ENCODE measurements at places on chromosomes 4 and X.

DNA sequence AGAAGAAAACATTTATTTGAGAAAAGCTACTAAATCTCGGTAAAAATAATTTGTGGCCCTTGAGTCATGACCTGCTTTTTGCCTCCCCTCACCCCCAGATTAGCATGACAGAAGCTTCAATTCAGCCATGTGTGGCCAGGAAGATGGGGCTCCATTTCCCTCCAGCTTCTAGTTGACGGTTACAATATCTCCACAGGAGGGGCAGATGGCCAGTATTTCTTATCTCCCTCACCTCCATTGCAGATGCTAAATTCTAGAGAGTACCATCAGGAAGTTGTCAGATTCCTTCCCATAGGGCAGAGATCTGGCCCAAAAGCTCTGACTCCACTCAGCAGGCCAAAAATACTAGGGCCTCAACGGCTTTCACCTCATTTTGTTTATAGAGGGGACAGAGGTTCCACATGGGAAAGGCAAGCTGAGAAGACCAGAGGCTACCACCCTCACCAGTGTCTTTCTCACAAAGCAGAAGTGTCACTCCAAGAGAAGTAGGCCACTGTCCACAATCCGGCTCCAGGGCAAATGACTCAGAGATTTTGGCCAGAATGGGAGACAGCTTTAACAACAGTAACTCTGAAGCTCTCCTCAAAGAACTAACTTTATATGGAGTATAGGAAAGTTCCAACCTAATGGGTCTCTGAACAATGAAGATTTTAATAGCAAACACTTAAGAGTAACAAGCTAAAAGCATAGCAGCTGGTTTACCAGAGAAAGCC lies 108.3 kb downstream of the TBC1D19 start:
- no peaks in the 10 kb centered on the region for H3K36me3 ChIP-seq
- no peaks in the 10 kb centered on the region for H3K27me3 ChIP-seq
- no peak for DNase-seq
- H3K4me1 ChIP-seq: no peaks in the 10 kb centered on the region
- no peak overlapping the region for H3K27ac ChIP-seq

- peak overlapping the region; percentile 75 for H3K27ac ChIP-seq
- peak overlapping the region; percentile 88 for H3K4me3 ChIP-seq
- H3K4me1 ChIP-seq: peaks cover 32% of the 10 kb centered on the region
- no peaks in the 10 kb centered on the region for H3K27me3 ChIP-seq
- peak; percentile 20 for DNase-seq
Measured at GRCh38 chrX:96685210-96686099, 813 bp downstream of the DIAPH2 start.

DNA sequence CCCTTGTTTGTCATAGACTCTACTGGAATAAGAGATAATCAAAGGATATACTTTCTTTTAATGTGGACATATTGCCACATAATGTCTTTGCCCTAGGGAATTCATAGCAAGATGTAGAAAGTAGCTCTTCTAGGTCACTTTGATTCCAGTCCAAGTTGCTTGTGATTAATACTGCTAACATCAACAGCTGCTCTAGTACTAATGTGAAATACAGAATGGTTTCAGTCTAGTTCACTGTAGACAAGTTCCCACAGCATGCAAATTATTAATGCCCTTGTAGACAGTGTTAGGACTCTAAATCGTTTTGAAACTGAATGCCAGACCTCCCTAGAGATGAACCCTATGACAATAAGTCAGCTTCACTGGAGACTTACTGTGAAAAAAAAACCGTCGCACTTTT lies 494.6 kb upstream of the ATOH1 start:
- H3K4me1 ChIP-seq: no peaks in the 10 kb centered on the region
- no peak overlapping the region for H3K4me3 ChIP-seq
- H3K27me3 ChIP-seq: no peaks in the 10 kb centered on the region

DNA sequence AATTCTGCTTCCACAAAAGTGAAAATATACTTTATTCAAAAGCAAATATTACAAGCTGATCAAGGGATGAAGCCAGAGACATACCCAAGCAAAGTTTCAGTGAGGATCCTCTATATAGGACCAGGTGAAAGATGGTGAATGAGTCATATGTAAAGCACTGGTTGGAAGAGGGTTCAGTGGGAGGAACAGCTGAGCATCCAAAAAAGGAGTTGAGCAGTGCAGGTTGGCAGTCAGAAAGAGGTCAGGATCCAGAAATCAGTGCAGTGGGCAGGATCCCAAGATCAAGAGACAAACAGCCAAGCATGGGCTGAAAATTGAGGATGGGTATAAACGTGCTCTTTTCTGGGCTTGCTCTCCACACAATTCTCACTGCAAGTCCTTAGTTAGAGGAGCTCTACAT lies 30.3 kb downstream of the OTC start:
- DNase-seq: no peak
- H3K36me3 ChIP-seq: no peaks in the 10 kb centered on the region
- H3K27me3 ChIP-seq: no peaks in the 10 kb centered on the region
- H3K27ac ChIP-seq: no peak overlapping the region
- H3K4me3 ChIP-seq: no peak overlapping the region
- no peaks in the 10 kb centered on the region for H3K4me1 ChIP-seq

DNA sequence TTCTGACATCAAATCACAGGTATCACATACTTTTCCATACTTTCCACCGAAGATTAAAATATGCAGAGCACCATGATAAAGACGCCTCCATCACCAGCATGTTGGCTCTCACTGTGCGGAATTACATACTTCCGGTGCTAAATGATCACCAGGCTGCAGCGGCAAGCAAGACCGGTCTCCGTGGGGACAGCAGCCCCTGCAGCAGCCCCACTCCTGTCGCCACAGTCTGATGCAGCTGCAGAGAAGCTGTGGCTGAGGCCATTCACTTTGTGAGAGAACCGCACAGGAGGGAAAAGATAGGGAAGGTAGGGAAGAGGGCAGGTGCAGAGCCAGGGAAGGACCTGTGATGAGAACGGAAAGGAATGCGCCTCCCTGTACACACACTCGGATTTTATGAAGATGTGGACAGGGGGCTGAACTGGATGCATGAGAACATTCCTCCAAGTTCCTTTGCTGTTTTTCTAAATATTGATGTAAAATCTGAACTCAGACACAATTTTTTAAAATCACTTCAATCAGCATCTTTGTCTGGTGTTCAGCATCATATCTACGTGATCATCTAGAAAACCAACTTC lies 38.3 kb downstream of the AFAP1 start:
- H3K36me3 ChIP-seq: no peaks in the 10 kb centered on the region
- H3K4me3 ChIP-seq: peak overlapping the region; percentile 39
- no peak overlapping the region for H3K27ac ChIP-seq
- H3K4me1 ChIP-seq: peaks cover 18% of the 10 kb centered on the region
- H3K27me3 ChIP-seq: peaks cover 3% of the 10 kb centered on the region

DNA sequence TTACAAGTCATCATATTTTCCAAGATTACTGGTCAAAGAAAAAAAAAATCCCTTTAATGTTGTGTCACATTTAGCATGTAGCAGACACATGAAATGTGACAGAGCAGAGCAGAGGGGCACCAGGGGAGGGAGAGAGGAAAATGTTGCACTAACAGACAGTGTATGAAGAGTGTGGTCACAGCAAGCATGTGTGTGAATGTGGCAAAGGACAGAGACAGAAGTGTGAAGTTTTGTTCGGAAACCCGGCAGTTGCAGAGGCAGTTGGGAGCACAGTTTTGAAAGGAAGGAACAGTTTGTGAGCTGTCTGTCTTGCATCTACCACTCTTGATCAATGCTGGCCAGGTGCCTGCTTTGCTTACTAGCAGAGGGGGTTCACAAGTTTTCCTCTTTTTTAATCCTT lies 83.9 kb upstream of the MAP3K15 start:
- peak overlapping the region; percentile 56 for H3K27ac ChIP-seq
- H3K4me1 ChIP-seq: peaks cover 27% of the 10 kb centered on the region
- H3K36me3 ChIP-seq: peaks cover 12% of the 10 kb centered on the region
- H3K27me3 ChIP-seq: no peaks in the 10 kb centered on the region

DNA sequence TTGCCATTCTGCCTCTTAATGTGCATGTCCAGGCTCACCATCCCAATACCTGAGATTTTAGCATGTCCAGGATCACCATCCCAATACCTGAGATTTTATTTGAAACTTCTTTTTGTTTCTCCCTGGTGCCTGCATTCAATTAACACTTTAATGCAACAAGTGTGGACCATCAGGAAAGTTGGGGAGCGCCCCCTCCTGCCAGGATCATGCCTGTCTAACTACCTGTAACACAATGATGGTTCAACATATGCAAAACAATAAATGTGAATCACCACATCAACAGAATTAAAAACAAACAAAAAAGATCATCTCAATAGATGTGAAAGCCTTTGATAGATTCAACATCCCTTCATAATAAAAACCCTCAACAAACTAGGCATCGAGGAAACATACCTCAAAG lies 1359.5 kb upstream of the DIAPH2 start:
- no peak for DNase-seq
- no peaks in the 10 kb centered on the region for H3K36me3 ChIP-seq
- H3K27ac ChIP-seq: no peak overlapping the region
- H3K4me1 ChIP-seq: no peaks in the 10 kb centered on the region
- H3K27me3 ChIP-seq: no peaks in the 10 kb centered on the region

DNA sequence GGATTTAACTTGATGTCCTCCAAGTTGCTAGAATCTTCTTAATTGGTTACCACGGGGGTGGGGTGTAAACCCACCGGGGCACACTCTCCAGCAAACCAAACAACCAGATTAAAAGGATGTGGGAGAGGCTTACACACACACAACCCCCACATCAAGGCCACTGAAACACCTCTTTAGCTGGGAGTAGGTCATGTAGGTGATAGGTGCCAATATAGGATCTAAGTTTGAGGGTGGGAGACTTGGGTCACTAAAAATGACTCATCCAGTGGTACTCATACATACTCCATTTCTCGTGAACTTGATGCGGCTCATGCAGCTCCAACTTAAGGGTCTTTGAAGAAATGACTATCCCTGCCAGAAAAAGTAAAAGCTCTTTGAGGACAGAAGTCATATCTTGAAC lies 20.5 kb upstream of the CD40LG start:
- peak overlapping the region; percentile 28 for H3K27ac ChIP-seq
- no peaks in the 10 kb centered on the region for H3K27me3 ChIP-seq
- no peaks in the 10 kb centered on the region for H3K36me3 ChIP-seq
- no peak overlapping the region for H3K4me3 ChIP-seq
- peaks cover 87% of the 10 kb centered on the region for H3K4me1 ChIP-seq
- DNase-seq: no peak

GRCh38 chr4:55444827-55445226 lies 49.1 kb downstream of the TMEM165 start:
- H3K27ac ChIP-seq: no peak overlapping the region
- no peak overlapping the region for H3K4me3 ChIP-seq
- no peaks in the 10 kb centered on the region for H3K27me3 ChIP-seq
- DNase-seq: no peak
